ENCODE measurements at places on chromosomes 5 and 9. TPM values are rescaled to one million over a fixed set of nuclear protein-coding genes. Genes with fewer than 3 reads are reported as not detected.
A peak's percentile ranks its signal among the peaks of the same experiment; 100 is the strongest.

Gene COL23A1
- polyA plus RNA-seq, result 5.7 TPM

Gene NPR3
- 15.4 TPM for polyA plus RNA-seq

Gene C9
- polyA plus RNA-seq, result 0.24 TPM

Gene RANBP6
- polyA plus RNA-seq, result 28.4 TPM

DNA sequence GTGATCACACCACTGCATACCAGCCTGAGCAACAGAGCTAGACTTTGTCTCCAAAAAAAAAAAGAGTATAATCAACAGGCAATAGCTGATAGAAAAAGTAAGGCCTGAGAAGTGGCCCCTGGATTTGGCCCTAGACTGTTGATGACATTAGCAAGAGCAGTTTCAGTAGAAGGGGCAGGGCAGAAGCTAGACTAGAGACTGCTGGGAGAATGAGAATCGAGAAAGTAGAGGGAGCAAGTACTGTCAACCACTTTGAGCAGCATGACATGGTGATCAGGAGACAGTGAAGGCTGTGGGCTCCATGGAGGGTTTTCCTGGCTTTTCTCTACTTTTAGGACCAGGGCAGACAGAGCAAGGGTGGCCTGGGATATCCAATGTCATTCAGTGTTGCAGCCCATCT, 34.9 kb upstream of the B4GALT1 start:
- no peak for DNase-seq

GRCh38 chr5:160175438-160176218, 53.7 kb upstream of the FABP6 start:
- DNase-seq, result peak; percentile 25

DNA sequence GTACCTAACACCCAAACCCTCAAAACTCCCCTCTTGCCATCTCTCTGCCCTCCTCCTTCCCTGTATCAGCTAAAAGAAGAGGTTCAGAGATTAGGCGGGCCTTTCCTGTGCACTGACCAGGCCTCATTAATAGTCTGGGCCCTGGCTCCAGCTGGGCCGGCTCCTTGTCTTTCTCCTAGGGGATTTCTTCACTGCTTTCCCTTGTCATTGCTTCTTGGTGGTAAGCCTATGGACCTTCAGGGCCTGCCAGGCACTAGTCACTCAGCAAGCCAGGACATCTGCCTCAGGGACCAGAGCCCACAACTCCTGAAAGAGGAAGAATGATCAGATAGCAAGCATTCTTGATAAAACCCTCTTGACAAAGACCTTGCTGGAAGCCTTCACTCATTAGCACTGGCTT, 50.9 kb downstream of the MRRF start:
- DNase-seq, result no peak

- no peak for DNase-seq
Observed at GRCh38 chr5:29077451-29077850, 2039.1 kb upstream of the CDH9 start.

DNA sequence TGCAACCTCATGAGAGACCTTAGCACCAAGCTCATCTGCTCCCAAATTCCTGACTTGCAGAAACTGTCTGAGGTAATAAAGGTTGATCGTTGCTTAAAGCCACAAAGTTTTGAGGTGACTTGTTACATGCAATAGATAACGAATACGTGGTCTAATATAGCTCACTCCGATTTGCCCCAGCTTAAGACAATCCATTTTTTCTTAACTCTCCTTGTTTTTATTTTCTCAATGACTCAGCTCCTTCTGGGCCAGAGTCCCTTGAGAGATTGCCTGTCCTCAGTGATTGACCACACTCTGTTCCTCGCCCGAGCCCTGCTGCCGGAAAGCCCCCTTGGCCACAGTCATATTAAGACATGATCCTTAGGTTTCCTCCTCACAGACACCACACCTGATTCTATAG, 63.7 kb upstream of the FANCC start:
- DNase-seq, result no peak

DNA sequence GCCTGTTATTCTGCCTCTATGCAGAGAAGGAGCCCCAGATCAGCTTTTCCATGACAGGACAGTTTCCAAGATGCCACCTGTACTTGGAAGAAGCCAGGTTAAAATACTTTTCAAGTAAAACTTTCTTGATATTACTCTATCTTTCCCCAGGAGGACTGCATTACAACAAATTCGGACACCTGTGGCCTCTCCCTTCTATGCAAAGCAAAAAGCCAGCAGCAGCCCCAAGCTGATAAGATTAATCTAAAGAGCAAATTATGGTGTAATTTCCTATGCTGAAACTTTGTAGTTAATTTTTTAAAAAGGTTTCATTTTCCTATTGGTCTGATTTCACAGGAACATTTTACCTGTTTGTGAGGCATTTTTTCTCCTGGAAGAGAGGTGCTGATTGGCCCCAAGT, 301 bp upstream of the IL4 start:
- DNase-seq, result no peak

GRCh38 chr9:35903049-35903448, 3.0 kb upstream of the HRCT1 start:
- no peak for DNase-seq

GRCh38 chr5:10272053-10272874, 22.2 kb downstream of the CCT5 start:
- DNase-seq, result no peak
